ENCODE measurements at places on chromosomes 6 and 20.

- DNase-seq: peak; percentile 24
These were observed 43.6 kb downstream of the MDGA1 start for GRCh38 chr6:37653933-37654565.

DNA sequence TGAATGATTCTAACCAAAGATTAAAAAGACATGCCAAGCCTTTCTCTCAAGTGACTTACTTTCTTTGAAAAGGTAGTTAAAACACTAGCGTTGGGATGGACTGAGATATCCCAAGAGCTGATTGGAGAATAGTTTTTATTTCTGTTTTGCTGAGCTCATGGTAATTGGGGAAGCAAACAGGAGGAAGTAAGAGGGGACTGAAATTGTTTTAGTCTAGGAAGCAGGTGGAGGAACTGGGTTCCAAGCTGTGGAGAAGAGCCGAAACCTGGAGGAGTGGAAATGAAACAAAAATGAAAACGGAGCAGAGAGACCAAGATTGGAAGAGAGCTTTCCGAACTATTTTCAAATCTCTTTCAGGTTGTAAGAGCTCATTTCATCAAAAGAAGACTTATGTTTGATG lies 59.9 kb upstream of the TENT5A start:
- DNase-seq: no peak

DNA sequence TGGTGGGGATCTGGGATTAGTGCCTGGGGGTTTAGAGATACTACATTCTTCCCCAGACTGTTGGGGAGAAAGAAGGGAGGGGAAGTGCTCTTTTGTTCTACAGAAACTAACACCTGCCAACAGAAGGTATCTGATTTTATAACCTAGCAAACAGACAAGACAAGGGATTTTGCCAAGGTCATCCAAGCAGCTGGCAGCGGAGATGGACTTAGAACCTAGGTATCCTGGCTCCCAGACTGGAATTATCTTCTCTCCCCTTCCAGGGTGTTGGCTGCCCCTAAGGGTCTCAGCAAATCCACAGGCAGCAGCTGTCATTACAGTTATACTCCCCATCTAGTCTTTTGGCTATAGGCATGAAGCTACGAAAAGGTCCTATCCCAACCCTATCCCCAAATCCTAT lies 8.4 kb downstream of the SDC4 start:
- no peak for DNase-seq

GRCh38 chr6:1496836-1497760 lies 107.7 kb downstream of the FOXF2 start:
- DNase-seq: no peak

DNA sequence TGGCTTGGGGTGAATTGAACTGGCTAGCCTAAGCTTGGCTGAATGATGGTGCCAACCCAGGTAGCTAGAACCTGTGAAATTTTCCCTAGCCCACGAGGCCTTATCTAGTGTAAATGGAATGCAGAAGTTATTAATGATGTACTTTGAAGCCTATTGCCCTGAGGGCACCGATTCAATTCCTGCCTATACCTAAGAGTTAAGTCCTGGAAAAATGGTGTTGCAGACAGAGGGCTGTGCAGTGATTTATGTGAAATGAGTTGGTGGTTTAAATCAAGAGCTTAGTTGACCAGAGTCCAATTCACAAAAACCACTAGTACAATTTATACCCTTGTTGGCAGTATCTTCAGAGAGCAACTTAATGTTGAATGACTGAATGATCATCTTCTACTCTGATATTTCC lies 373.8 kb upstream of the JAG1 start:
- DNase-seq: no peak

DNA sequence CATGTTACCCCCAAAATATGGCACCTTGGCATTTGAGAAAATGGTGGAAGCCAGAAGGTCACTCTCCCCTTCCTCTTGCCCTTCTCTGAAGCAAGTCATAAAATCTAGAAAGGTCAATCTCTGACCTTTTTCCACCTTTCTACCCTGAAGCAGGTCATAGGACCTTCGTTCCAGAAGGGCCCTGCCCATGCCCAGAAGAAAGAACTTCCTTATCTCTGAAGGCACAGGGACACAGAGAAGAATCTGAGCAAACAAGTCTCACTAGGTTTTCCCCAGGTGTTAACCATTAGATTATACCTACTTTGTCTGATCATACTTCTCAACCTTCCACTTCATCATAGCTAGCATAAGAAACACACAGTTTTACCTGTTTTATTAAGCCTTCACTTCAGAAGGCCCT lies 42.5 kb downstream of the SMPDL3A start:
- DNase-seq: no peak

DNA sequence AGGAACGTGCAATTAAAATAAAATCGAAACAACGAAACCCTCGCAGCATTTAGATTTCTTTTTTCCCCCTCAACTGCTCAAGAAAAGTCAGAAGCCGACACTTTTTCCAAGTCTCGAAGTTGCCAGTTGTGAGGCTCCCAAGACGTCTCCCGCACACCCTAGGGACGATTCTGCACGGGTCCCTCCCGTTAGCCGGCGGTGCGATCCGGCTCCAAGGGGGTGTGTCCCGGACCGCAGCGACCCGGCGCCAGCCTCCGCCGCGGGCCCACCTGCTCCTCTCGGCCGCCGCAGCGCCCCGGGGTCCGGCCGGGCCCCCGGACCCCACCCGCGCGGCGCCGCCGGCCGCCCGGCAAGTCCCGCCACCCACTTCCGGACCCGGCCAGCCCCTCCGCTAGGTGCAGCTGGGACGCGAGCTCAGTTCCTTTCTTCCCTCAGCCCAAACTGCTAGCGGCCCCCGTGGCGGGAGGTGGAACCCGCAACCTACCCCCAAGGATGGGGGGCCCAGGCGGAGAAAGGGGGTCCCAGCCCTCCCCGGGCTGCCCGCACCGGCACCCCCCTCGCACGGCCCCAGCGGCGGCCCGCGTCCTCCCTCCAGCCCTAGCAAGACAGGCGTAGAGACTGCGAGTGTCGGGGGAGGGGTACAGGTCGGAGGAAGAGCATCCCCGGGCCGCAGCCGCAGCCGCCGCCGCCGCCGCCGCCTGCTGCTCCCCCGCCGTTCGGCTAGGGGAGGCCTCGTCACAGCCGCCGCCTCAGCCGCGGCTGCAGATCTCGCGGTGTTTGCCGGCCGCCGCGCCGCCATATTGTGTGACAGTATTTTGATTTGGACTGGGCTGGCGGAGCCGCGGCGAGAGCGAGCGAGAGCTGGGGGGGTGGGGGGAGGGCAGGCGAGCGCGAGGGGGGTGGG lies 520 bp upstream of the TAB2 start:
- DNase-seq: peak; percentile 63

DNA sequence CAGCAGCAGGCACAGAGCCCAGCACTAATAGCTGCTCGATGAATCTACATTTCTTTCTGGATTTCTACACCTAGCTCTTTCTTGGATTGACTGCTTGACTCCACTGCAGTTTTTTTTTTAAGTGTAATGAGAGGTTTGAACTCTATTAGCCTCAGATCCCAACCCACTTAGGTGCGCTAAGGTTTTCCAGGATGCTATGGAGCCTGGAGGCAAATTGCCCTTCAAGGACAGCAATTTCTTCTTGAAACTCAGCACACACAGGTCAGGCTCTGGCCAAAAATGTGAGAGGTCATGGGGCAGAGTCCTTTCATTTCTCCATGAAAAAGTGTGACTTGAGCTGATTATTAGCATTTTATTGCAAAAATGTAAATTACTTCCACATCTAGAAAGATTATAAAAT lies 52.3 kb upstream of the TIAM2 start:
- no peak for DNase-seq

- no peak for DNase-seq
These were observed 124.0 kb downstream of the EDN1 start for GRCh38 chr6:12414096-12414675.

- no peak for DNase-seq
These were observed 204.5 kb downstream of the ERMARD start for GRCh38 chr6:169955731-169956437.

- no peak for DNase-seq
These were observed 41.0 kb upstream of the HIVEP1 start for GRCh38 chr6:11971154-11971553.

GRCh38 chr20:58511861-58512260 lies 3.3 kb downstream of the APCDD1L start:
- no peak for DNase-seq

DNA sequence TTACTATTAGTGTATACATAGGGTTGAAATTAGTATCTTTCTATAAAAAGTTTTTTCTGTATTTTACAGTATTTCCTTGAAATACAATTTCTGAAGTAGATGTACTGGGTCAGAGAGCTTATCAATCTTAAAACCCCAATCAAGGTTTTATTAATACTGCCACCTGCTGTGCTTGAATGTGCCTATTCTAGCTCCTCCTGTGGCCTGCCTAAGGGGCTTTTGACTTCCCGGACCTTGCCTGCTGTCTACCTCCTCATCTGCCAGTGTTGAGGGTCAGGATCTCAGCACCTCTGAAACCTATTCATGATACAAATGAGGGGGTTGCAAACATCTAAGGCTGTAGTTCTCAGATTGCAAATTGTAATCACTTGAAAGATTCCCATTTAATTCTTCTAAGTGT lies 9.2 kb downstream of the PACRG start:
- DNase-seq: no peak

GRCh38 chr6:155418017-155418761 lies 37.5 kb downstream of the NOX3 start:
- peak; percentile 20 for DNase-seq

GRCh38 chr20:25239387-25240370 lies 8.2 kb upstream of the PYGB start:
- DNase-seq: no peak

DNA sequence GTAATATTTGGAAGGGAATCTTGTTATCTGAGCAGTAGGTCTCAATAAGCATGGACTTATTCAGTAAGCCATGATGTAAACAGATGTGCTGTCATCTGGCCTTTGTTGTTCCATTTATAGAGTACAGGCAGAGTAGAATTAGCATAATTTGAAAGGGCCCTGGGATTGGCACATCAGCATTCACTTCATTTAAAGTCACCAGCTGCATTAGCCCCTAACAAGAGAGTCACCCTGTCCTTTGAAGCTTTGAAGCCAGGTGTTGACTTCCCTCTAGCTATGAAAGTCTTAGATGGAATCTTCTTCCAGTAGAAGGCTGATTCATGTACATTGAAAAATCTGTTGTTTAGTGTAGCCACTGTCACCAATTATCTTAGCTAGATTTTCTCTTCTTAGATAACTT lies 95.9 kb downstream of the ANKRD6 start:
- no peak for DNase-seq

DNA sequence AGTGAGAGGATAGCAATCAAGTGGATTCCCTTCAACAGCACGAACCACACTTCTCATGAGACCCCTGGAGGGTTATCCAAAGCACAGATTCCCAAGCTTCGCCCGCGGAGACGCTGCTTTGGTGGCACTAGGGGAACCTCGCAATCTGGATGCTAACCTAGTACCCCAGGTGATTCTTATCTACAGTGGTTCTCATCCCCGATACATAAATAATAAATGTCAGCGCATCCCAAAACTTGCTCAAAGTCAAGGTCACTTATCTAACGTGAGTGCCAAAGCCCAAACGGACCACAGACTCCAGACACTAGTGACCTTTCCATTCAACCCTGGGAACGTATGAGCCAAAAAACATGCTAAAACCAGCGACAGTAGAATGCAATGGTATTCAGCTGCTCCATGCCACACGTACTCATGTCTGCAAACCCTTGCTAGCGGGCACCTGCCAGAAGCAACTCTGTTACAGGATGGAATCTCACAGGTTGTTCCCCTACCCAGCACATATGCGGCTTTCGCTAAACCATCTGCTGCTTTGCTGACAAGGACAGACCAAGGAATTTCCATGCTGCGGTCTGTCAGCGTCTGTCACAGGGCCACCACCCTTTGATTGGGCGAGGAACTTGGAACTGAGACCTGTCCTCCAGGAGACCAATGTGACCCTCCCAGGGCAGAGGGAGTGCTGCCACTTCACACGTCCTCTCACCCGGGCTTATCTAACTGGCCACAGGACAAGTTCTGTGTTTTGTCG lies 16.8 kb downstream of the MYLK4 start:
- DNase-seq: no peak

DNA sequence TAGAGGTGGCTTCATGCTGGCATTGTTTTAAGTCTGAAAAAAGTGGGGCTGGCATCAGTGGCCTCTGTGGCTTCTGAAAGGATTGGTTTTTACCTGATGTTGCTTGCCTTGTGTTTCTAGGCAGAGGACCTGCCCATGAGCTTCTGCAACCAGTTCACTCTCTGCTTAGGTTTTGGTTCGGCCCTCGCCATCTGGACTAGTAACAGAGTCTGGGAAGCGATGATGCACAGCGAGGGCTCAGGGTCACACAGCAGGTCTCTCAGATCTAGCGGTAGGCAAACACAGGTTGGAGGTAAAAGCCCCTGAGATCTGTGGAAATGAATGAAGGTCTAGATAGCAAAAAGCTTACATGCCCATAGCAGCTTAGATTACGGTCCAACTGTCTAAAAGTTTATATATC lies 6.8 kb upstream of the RBL1 start:
- no peak for DNase-seq

GRCh38 chr6:127058027-127058426 lies 60.4 kb upstream of the RSPO3 start:
- DNase-seq: no peak

Data from stimulated activated CD8-positive, alpha-beta memory T cell treated with anti-CD3 and anti-CD28 coated beads, Interleukin-4, amount 100 ng/mL, for 4 hours (primary cell).